Transverse colon (tissue), 4 donors: ENCODE measurements at places on chromosomes 3 and 15. TPM values are rescaled to one million over a fixed set of nuclear protein-coding genes. Genes with fewer than 3 reads are reported as not detected.
A peak's percentile ranks its signal among the peaks of the same experiment; 100 is the strongest.

- no peak for DNase-seq
These were observed 397.0 kb upstream of the WNT5A start for GRCh38 chr3:55884066-55884465.

DNA sequence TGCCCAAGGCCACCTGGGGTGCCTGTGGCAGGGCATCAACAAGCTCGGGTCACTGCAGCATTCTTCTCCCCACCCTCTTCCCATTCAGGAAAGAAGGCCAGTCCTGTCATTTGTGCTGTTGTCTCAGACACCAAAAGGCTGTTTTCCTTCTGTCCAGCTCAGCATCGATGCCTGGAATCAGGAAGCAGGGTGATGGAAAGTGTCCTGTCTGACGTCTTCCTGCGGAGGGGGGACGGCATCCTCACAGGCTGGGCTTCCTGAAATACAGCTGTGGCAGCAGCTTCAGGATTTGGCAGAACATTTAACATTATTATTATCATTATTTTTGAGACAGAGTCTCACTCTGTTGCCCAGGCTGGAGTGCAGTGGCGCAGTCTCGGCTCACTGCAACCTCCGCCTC lies 33.0 kb upstream of the ANKDD1A start:
- peak; percentile 33 for DNase-seq

- DNase-seq, result no peak
These were observed 163.5 kb upstream of the EOMES start for GRCh38 chr3:27885641-27886040.

Gene LDHAL6B
- total RNA-seq, result not detected

- peak; percentile 44 for DNase-seq
These were observed 25.7 kb downstream of the RPLP1 start for GRCh38 chr15:69478259-69478781.

Gene GOLGA8R
- 2.9 TPM for total RNA-seq

- DNase-seq, result no peak
These were observed 4.3 kb downstream of the TMPRSS7 start for GRCh38 chr3:112038863-112039262.

Gene ZNF654
- 15.3 TPM for total RNA-seq

- DNase-seq, result no peak
These were observed 128.3 kb downstream of the ATP10A start for GRCh38 chr15:25734680-25735355.

- no peak for DNase-seq
These were observed 41.3 kb downstream of the MEIS2 start for GRCh38 chr15:37059086-37059485.

DNA sequence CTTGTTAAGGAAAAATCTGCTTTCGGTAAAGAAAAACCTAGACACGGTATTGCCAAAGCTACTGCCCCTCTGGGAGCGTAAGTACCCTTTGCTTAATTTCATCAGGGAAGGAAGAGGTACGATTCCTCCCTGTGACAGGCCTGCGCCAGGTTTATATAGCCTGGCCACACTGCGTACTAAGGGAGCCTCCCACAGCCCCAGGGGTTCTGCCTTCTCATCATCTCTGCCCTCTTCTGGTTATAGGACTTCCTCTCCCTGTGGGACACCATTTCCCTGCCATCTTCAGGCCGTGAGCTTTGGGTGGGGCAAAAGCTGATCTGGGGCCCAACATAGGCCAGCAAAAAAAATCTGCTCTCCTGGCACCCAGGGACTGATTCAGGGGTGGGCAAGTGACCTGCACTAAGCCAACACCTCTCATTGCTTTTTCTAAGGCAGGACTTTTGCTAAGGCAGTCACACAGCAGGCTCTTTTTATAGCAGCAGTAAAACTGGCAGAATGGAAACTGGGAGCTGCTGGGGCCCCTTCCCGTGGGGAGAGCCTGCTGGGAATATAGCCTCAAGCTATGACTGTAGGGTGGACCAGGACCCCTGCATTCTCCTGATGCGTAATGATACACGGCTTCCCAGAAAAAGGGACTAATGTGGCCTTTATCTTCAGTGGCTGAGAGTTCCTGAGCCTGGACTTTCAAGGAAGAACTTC lies 76.2 kb downstream of the PRICKLE2 start:
- no peak for DNase-seq

GRCh38 chr15:42932833-42933515 lies 12.4 kb upstream of the TTBK2 start:
- DNase-seq, result no peak

Gene TRANK1
- total RNA-seq, result 179 TPM

DNA sequence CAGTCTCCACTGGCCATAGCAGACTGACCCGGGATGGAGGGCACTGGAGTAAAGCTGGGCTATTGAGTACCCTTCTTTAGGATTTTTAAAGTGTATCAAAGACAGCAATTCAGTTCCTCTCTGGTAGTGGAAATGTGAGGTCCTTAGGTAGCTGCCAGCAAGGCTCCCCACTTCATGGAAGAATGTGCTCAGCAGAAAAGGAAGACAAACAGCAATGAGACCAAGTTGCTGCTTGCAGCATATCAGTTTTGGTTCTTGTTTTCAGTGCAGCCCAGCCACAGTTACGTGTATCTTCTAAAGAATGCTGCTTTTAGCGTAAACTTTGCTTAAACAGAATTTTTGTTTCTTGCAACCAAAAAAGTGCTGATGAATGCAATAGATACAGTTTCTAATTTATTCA lies 374.0 kb upstream of the CBLB start:
- no peak for DNase-seq

- DNase-seq, result no peak
These were observed 1332.8 kb downstream of the ZPLD1 start for GRCh38 chr3:103767635-103768034.

- no peak for DNase-seq
These were observed 14.5 kb downstream of the EFCAB12 start for GRCh38 chr3:129413687-129414506.

Gene GOLGA8T
- total RNA-seq, result not detected

Gene FGF7
- total RNA-seq, result 18.1 TPM

DNA sequence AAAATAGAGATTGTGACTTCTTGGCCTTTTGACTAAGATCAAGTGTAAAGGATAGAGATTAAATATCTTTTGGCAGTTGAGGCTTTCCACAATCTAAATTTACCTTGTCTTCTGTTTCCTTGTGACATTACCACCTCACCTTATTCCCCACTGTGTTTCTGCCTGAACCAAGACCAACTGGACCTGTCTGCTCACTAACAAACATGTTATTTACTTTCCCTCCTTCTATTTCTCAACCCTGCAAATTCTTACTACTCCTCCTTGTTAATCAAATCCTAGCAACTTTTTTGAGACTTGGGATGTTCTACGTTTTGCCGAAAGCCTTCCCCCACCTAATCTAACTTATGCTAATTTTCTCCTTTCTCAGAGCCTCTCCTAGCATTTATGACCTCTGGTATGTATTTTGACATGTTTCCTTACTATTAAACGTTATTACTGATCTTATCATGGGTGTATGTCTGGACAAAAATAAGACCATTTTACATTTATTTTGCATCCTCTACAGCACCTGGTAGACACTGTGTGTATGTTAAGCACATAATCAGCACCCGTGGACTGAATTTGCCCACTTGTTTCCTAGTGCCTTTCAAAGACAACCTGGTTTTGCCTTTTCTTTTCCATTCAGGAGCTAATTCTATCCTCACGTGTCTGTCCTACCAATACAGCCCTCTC lies 7.6 kb upstream of the CCNL1 start:
- DNase-seq, result no peak

Gene BCHE
- 8.2 TPM for total RNA-seq

Gene SLC22A13
- 0.68 TPM for total RNA-seq

- DNase-seq, result no peak
These were observed 126.4 kb downstream of the OXSM start for GRCh38 chr3:25916321-25916720.

DNA sequence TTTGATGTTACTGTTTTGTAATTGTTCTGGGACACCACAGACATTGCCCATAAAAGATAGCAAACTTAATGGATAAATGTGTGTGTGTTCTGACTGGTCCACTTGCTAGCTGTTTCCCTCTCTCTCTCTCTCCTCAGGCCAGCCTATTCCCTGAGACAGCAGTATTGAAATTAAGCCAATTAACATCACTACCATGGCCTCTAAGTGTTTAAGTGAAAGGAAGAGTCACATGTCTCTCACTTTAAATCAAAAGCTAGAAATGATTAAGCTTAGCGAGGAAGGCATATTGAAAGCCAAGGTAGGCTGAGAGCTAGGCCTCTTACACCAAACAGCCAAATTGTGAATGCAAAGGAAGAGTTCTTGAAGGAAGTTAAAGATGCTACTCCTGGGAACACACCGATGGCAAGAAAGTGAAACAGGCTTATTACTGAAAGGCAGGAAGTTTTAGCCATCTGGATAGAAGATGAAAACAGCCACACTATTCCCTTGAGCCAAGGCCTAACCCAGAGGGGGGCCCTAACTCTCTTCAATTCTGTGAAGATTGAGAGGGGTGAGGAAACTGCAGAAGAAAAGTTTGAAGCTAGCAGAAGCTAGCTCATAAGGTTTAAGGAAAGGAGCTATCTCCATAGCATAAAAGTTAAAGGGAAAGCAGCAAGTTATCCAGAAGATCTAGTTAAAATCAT lies 295.1 kb downstream of the CHST2 start:
- DNase-seq, result no peak

DNA sequence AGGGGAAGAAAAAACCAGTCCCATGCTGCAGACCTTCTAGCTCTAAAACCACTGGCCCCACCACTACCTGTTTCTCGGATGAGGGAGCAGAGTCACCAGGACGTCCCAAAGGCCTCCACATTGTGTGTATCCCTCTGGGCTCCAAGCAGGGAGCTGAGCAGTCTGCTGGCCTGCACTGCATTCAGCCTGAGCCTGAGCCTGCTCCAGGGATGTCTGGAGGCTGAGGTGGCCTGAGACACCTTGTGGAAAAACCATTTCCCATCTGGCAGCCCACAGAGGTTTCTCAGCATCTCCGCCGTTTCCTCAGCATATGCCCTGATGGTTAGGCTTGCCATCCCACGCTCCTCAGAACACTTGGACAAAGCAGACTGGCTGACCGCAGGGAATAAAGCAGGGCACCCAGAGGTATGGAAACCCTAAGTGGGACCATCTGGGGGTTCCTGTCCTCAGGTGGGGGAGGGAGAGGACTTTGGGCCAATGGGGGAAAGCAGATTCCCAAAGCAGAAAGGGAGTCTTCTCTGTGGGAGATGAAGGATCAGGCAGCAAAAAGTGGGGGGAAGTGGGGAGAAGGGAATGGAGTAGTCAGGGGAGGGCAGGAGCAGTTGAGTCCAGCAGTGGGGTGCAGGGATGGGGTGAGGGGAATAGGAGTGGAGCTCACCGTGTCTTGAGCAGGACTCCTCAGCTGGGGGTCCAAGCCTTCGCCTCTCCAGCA lies at the start of gene CILP:
Gene CILP, minus strand, starts transcription at position 704 of the 712 bp plus-strand sequence. CDS start 1,718 bp downstream, outside the sequence.
- no peak for DNase-seq

Gene PATL2
- total RNA-seq, result 3.3 TPM
